ENCODE measurements at places on chromosomes 11 and 22.

DNA sequence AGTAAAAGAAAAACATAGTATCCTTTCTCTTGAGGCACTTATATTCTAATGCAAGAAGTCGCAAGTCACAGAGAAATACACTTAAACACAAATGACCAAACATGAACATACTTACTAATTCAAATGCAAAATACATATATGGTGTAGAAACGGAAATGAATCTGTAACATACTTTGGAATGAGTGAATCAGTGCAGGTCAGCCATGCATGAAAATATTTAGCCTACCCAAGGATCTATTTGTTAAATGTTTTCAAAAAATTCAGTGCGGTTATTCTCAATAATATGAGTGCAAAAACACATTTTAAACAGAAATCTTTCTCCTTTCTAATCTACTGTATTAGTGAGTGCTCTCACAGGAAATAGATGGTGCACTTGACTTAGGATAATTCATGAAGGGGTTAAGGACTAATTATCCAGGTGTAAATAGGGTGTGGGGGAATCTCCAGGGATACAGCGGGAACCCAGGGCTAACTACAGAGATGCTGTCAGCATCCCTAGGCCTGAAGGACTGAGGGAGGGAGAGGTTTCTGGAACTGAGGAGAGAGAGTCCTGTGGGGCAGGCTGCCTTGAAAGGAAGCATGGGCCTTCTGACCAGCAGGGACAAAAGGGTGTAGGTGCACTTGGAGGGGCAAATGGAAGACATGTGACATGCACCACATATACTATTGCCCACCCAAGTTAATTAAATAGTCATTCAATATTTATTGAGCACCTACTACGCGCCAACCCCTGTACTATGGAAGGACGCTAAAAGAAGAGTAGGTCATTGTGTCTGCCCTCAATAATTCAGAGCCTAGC, 139.2 kb downstream of the MAML2 start:
- DNase-seq, result no peak

- DNase-seq, result no peak
Measured at GRCh38 chr11:125223901-125224361, 59.4 kb downstream of the PKNOX2 start.

GRCh38 chr22:41862160-41862529, 29.2 kb downstream of the SREBF2 start:
- peak; percentile 65 for DNase-seq

- DNase-seq, result no peak
Measured at GRCh38 chr22:20951932-20952380, 15.1 kb upstream of the AIFM3 start.

DNA sequence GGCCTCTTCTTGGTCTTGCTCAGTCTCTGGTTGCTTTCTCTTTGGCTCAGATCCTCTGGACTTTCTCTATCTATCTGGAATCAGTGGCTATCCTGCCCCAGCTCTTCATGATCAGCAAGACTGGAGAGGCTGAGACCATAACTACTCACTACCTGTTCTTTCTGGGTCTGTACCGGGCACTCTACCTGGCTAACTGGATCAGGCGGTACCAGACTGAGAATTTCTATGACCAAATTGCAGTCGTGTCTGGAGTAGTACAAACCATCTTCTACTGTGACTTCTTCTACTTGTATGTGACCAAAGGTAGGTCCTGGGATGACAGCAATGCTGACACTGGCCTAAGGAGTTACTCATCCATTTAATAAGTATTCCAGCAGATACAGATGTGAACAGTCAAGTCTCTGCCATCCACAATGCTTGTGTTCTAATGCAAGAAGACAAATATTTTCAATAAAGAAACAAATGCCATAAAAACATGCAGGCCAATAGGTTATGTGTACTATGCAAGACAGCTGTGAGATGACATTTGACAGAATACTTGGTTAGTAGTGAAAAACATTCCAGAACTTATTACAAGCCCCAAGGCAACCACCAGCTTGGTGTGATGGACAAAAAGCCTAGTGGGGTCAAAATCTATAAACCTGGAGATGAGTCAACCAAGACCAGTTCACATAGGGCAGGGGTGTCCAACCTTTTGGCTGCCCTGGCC, 13.4 kb downstream of the KDELR3 start:
- DNase-seq, result no peak

- DNase-seq, result no peak
Measured at GRCh38 chr22:33691057-33691630, 229.1 kb downstream of the LARGE1 start.

- DNase-seq, result no peak
Measured at GRCh38 chr11:8108421-8108820, 27.4 kb downstream of the TUB start.

- no peak for DNase-seq
Measured at GRCh38 chr11:1146365-1146764, 11.4 kb upstream of the MUC5AC start.

DNA sequence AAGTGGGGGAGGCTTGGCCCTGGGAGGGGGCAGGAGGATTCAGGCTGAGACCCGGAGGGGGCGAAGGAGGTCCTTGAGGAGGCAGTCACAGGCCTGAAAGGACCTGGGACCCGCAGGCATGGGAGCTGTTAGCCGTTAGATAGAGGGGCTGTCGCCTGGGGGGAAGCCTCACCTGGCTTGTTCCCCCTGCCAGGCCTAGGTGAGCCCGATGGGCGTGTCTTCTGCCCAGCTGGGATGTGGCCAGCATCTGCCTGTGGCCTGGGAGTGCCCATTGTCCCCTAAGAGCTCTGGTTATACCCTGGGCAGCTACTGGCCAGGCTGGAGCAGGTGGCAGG, 1.8 kb upstream of the DUSP8 start:
- DNase-seq, result no peak

DNA sequence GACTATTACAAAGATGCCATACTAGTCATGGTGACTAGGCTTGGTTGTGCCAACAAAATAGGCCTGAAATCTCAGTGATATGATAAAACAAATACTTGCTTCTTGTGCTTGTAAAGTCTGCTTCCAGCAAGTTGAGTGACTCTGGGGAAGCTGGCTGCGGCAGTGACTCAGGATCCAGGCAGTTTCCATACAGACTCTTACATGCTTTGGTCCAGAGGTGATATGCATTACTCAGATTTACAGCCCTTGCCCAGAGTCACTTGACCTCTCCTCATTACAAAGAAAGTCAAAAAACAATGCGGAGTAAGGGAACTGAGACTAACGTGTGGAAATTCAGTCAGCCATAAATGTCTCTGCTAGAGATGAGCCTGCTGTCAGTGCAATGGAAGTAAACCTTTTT, 387.5 kb downstream of the KCNA4 start:
- no peak for DNase-seq

DNA sequence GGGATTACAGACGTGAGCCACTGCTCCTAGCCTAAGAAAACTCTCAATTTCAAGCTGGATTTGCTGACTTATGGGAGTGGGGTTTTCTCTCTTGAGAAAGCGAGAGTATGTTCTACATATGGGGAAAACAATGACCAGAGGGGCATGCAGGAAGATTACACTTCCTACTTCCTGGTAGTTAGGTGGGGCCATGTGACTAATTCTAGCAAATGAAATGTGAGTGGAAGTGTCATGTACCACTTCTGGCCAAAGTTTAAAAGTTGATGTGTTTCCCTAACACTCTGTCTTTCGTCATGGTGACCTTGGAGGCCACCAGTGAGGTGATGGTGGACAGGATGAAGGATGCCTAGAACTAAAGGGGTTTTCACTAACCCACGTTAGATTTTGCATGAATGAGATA, 50.5 kb downstream of the PARVG start:
- no peak for DNase-seq

DNA sequence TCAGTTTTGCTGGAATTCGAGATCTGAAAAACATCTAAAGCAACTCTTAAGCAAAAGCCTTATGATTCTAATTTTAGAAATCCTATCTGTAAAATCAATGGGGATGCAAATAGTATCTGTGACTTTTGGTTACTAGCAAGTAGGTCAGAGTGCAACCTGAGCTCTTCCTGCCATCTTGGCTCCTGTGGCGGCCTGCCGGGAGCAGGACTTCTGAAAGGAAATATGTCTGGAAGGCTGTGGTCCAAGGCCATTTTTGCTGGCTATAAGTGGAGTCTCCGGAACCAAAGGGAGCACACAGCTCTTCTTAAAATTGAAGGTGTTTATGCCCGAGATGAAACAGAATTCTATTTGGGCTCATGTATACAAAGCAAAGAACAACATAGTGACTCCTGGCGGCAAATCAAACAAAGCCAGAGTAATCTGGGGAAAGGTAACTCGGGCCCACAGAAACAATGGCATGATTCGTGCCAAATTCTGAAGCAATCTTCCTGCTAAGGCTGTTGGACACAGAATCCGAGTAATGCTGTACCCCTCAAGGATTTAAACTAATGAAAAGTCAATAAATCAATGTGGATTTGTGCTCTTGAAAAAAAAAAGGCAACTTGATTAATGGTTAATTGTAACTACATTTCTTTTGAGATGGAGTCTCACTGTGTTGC, 1.7 kb downstream of the SAMM50 start:
- no peak for DNase-seq

DNA sequence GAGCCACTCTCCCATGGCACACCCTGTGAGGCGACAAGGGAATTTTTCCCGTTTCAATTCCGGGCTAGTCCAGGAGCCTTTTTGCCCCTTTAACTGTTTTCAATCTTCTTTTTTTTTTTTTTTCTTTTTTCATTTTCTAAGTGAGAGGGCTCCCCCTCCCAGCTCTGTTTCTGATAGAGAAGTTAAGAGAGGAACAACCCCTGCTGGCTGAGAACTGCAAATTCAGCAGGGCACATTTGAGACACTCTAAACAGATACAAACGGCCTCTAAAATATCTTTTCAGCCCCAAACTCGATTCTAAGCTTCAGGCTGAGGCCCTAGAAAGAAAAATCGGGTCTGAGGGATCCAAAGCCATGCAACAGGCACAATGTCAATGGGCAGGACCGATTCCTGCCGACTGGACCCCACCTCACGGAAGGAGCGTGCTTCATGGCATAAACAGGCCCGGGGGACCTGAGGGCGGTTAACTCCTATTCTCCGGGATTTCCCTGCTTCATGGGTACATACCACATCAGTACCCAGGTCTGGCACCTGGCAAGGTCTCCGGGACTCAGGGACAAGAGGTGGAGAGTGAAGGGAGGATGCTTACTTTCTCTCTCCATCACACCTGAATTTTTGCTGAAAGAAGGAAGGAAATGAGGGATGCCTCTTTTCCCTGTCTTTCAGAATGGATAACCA, 627.5 kb downstream of the BUD13 start:
- no peak for DNase-seq

DNA sequence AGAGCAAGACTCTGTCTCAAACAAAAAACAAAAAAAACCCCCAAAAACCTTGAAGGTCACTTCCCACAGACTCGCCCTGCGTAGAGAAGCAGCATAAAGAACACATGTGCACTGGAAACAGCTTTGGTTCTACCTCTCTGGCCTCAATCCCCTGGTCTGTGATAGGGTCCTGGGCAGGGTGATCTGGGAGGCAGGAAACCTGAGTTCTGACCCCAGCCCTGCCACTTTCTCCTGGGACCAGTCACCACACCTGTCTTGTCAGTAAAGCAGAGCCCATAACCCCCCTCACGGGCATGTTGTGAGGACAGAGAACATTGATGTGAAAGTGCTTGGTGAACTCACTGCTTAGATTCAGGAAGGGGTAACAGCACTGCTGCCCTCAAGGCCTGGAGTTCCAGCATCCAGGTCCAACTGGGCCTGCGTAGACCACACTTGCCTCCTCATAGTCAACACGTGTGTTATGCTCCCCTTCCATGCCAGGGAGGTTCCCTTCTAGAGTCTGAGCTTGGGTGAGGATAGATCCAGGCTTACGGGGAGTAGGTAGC, 11.4 kb downstream of the UCP2 start:
- no peak for DNase-seq

DNA sequence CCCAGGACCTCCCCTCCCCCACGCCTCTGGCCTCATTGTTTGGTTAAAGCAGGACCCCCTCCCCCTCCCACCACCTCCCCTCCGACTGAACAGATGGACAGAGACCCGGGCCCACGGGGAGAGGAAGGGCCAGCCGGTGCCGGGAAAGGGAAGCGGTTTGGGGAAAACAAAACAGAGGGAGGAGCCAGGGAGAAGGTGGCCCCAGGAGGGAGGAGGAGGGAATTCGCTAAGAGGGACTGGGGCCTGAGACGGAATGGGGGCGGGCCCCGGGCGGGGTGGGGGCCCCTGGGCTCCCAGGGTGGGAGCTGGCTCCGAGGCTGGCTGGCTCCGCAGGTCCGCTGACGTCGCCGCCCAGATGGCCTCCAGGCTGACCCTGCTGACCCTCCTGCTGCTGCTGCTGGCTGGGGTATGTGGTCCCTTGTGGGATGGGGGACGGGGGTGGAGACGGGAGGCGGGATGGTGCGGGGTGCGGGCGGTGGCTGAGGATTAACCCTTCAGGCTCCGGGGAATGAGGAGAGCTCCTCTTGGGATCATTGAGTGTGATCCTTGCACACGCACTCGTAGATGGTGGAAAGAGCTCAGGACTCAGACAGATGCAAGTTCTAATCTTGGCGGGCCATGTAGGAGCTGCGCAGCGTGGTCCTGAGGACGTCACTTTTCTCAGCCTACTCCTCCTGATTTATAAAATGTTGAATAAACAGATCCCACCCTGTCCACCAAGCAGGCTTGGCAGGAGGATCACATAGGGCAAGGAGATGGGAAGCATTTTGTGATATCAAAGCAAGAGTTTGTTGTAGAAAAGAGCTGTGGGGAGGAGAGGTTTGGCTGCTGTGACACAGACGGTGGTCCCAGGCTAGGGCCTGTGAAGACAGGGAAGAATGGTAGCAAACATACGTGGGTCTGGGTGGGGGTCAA, 688 bp downstream of the SERPING1 start:
- no peak for DNase-seq

GRCh38 chr22:42365942-42366695, 66.1 kb downstream of the NFAM1 start:
- no peak for DNase-seq

GRCh38 chr22:22049684-22050083, 67.1 kb upstream of the TOP3B start:
- no peak for DNase-seq

DNA sequence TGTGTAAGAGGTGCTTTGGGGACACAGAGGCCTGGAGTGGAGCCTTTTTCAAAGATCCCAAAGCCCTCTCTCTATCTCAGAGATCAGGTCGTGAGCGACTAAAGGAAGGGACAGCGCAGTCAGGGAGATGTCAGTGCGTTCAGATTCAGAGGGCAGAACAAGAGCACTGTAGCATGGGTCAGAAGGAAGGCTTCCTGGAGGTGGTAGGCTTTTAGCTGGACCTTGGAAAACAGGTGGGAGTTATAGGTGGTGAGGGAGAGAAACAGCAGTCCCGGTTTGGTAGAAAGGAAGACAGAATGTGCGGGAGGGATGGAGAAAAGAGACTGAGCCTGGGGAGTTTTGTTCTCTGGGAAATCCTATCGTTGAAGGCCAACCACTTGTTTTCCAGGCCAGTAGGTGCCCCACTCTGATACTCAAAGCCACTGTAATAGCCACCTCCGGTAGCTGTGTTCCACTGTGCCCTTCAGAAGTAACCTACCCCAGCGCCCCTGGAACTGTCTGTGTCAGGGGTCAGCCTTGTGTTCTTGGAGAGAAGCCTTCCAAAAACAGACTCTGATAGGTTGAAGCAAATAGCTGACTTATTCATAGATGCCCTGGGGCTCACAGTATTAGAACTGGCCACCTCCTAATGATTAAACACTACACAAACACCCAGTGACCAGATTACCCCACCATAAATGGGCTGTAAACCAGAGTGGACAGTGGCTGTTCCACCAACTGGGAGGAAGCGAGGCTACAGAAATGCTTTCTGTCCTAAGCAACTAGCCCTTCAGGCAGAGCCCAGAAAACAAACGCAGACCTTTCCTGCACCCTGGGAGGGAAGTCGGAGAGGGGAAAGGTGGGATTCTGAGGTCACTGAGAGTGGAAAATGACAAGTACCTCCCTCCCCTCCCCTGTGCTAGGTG, 157.7 kb downstream of the DBX1 start:
- no peak for DNase-seq

GRCh38 chr11:35049859-35050531, 89.0 kb upstream of the CD44 start:
- no peak for DNase-seq

- no peak for DNase-seq
Measured at GRCh38 chr22:16974298-16975084, 33.5 kb downstream of the GAB4 start.
